Activated CD4-positive, alpha-beta T cell treated with anti-CD3 and anti-CD28 coated beads, Interleukin-2, amount 50 U/mL, for 24 hours (primary cell): ENCODE measurements at places on chromosomes 12 and 14.
A peak's percentile ranks its signal among the peaks of the same experiment; 100 is the strongest.

GRCh38 chr12:19833775-19834501, 394.6 kb downstream of the AEBP2 start:
- DNase-seq: peak; percentile 5

DNA sequence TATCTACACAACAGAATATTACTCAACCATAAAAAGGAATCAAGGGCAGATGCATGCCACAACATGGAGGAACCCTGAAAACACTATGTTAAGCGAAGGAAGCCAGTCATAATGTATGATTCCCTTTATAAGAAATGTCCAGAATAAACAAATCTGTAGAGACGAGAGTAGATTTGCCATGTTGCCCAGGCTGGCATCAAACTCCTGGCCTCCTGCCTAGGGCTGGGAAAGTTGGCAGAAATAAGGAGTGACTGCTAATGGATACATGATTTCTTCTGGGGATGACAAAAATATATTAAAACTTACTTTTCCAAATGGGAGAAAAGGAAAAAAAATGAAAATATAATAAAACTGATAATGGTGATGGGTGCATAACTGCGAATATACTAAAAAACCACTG, 10.9 kb downstream of the CLIP1 start:
- DNase-seq: no peak

DNA sequence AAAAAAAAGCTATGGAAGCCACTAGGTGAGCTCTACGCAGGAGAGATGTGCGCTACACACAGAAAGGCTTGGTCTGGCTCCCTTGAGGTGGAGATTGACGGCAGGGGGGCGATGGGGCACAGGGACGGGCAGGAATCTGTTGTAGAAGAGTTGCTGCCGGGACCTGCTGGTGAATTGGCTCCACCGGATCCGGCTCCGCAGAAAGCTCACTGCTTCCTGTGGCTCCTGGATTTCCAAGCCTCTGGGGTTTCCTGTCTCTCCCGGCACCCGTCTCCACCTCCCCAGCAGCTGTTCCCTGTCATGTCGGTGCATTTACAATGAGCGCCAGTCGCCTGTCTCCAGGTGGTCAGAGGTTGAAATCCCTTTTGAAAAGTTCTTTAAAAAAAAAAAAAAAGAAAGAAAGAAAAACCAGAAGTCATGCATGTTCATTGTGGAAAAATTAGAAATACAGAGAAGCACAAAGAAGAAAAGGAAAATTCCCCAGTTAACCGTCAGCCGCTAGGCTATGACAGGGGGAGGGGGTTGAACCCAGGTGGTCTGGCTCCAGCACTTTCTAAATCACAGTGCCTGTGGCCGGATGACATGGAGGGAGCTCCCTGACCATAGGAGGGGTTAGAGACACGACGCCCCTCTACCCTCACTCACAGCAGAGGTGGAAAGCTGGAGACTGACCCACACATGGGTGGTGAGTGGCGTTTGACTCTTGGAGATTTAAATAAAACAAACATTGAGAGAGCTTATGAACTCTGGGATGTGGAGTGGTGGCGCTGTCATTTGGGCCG, 20.8 kb downstream of the FAM222A start:
- DNase-seq: no peak

- DNase-seq: no peak
Observed at GRCh38 chr12:13875744-13876143, 105.7 kb downstream of the GRIN2B start.

- DNase-seq: no peak
Observed at GRCh38 chr14:93263416-93263815, 56.4 kb downstream of the UBR7 start.

DNA sequence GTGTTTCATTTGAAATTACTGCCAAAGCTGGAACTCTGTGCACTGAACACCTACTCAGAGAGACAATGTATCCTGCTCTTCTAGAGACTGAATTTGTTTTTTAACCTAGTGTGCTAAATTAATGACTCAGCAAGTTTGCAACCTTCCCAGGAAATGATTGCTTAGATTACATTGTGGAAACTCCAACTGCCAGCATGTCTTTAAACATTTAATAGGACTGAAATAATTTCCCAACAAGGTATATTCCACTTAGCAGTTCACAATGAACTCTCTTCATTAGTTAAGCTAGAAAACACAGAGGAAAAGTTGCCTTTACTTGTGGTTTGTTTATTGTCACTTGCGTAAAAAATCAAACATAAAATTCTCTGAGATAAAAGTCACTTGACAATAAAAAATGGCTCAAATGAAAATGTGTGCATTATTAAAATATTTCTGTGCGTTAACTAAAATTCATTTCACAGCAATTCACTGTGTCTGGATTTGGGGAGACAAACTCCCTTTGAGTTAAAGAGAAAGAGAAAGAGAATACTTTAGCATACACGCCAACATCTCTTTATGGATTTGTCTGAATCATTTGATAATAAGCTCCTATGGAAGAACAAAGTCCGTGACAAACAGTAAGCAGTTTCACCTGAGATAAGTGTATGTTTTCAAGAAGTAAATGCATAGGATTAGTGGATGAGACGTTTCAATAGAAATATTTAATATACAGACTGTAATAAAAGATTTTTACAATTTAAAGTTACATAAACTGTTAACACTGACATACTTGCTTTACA, 284.0 kb downstream of the PRKD1 start:
- DNase-seq: no peak

DNA sequence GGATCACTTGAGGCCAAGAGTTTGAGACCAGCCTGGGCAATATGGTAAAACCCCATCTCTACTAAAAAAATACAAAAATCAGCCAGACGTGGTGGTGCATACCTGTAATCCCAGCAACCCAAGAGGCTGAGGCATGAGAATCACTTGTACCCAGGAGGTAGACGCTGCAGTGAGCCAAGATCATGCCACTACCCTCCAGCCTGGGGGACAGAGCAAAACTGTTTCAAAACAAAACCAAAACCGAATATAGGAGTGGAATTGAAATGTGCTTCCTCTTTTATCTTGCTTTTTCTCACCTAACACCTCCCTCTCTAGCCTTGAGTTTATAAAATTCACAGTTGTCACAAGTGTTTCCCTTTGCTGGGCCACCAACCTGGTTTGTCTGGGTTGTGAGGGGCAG, 181.9 kb downstream of the PAH start:
- DNase-seq: no peak

DNA sequence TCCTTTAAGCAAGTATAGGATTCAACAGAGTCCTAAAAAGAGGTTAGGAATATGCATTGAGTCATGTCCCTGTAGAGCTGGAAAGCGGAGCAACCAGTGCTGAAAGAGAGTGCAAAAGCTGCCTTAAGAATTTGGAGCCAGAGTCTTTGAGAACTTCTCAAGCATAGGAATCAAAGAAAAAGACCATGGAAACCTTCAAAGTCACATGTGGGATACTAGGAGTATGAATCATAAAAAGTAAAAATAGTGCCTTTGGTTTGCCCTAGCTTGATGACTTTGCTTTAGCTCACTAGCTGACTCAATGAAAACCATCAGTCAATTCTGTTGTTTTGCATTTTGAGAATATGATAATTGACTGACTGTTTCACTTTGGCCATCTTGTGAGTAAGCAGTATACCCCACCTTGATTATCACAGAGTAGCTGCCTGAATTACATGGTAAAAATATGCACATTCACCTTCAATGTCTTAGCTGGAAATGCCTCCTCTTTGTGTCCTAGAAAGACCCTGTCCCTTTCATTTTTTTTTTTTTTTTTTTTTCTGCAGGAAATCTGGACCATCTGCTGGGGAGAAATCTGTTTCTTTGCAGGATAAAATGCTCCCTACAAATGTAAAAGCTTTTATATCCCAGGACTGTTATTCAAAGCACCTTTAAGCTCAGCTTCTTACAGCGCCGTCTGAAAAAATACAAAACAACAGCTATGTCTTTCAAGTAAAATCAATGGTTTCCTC, 248.6 kb upstream of the KRR1 start:
- no peak for DNase-seq

DNA sequence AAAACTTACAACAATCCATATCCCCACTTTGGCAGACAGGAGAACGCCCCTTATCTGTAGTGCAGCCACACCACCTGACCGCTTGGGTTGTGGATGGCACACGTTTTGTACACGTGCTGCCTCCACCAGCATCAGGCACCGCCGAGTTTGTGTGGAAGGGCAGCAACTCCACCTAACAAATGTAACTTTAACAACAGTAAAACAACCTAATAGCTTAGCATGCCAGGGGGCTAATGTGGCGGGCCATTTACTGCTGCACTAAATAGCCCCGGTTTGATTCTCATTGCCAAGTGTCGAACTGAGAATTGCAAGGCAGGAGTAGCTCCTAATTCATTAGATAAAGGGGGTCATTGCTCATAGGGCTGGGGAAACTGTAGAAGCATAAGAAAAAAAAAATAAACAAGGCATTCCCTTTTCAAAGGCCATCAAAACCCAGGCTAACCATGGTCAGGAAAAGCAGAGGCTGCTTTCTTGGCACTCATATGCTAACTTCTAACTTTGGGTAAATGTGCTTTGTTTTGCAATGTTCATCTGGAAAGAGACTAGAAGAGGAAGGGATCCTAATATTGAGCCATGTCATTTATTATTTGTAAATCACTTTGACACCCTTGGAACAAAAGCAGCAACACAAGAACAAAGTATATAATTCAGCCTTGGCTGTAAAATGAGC, 279.7 kb upstream of the SOX5 start:
- DNase-seq: no peak

- no peak for DNase-seq
Observed at GRCh38 chr12:75271576-75271975, 58.5 kb downstream of the CAPS2 start.

GRCh38 chr12:12210983-12211382, 55.9 kb downstream of the LRP6 start:
- no peak for DNase-seq

DNA sequence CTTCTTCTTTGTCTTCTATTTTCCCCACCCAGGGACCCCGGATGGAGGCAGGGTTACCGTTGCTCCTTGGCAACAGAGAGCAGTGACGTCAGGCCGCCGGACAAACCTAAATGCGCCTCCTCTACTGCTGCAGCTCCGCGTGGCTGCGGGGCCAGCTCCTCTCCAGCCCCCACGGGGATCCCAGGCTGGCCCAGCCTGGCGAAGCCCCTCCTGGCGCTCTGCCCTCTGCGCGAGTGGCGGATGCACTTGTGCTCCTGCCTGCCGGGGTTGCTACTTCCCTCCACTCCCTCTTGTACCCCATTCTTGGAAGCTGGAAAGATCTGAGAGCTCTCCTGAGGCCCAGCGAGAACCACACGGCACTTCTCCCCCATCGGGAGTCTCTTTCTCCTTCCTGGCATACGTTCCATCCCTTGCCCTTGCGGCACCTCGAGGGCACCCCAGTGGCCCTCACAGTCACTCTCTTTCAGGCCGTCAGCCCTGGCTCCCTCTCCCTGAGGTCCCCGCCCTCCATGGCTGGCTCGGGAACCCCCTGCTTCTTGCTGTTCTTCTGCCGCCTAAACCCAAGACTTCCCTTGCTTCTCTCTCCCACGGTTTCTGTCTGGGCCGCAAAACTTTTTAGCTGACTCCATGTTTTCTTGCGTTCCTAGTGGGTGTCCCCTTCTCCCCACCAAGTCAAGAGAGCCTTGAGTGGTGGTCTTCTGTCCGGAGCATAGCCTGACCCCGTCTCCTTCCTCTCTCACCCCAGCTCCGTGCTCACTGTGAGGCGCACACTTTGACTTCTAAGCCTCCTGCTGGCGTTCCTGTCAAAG, 121.7 kb downstream of the PAPOLA start:
- no peak for DNase-seq
